H4 (cell line): ENCODE measurements at places on chromosomes 7 and 10. TPM values are rescaled to one million over a fixed set of nuclear protein-coding genes. Genes with fewer than 3 reads are reported as not detected.
A peak's percentile ranks its signal among the peaks of the same experiment; 100 is the strongest.

Gene ZNF425
- 0.88 and 1.7 TPM in 2 replicates for total RNA-seq

Gene PNLIPRP3
- total RNA-seq, result not detected in 2 replicates

Gene ADCY1
- total RNA-seq, result 1.6 and 2.3 TPM in 2 replicates

Gene NKX2-3
- total RNA-seq, result not detected in 2 replicates

Gene ADCYAP1R1
- 0.17 and 0.27 TPM in 2 replicates for total RNA-seq

Gene CLCN1
- total RNA-seq, result not detected in 2 replicates

Gene CTAGE4
- 0.15 and 0.16 TPM in 2 replicates for total RNA-seq

Gene CYP3A4
- total RNA-seq, result not detected in 2 replicates

Gene OR6V1
- total RNA-seq, result not detected in 2 replicates

GRCh38 chr7:3011211-3011852 lies 32.3 kb downstream of the CARD11 start:
- no peak for DNase-seq

DNA sequence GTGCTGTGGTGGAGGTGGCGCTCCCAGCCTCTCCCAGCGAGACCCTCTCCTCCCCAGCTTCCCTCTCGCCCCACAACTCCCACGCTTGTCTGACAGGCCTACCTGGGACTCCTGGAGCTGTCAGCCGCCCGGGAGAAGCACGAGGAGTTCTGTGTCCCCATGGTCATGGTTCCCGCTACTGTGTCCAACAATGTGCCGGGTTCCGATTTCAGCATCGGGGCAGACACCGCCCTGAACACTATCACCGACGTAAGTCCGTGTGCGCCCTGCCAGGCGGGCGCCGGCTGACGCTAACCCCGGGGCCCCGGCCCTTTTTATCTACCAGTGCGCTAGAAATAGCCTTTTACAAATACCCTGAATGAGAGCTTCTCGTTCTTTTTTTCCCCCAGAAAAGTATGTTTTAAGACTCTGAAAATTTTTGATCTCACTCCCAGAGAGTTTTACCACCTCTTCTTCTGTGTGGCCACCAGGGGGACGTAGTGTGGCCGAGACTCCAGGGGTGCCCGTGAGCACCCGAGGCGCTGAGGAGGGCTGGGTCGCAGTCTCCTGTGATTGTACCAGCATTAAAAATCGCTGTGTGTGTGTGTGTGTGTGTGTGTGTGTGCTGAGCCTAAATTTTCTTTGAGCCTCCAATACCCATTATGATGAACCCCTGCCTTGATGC lies 52.6 kb downstream of the PFKP start:
- DNase-seq, result no peak

- no peak for DNase-seq
Observed at GRCh38 chr7:43495572-43495971, 87.3 kb upstream of the STK17A start.

- no peak for DNase-seq
Observed at GRCh38 chr7:1545417-1546246, 10.4 kb downstream of the TMEM184A start.

GRCh38 chr10:103929381-103929921 lies 11.5 kb upstream of the STN1 start:
- DNase-seq, result no peak

DNA sequence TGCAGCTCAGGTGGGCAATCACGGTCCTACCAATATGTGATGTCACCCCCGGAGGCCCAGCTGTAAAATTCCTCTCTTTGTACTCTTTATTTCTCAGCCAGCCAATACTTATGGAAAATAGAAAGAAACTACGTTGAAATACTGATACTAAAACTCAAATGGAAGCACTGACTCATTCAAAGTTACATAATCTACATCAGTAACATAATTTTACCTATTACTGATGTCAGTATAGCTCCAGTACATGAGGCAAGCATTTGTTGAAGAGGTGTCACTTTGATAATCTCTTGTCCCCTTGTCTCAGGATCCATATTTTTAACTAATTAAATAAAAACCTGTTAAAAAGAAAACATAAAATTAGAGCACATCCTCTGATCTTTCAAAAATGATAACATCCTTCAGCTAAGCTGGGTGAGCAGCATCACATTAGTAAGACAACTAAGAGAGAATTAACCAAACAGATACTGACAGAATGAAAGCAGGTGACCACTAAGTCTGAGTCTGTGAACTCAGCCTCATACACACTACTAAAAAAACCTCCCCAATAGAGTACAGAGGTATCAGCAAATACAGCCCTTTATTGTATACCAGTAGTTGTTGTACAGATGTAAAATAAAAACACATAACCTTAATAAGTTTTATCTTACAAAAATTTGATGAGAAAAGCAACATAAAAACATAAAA lies 17.6 kb downstream of the SLC25A40 start:
- DNase-seq, result no peak

- DNase-seq, result peak; percentile 34
Observed at GRCh38 chr10:101889256-101890210, 45.9 kb upstream of the KCNIP2 start.

DNA sequence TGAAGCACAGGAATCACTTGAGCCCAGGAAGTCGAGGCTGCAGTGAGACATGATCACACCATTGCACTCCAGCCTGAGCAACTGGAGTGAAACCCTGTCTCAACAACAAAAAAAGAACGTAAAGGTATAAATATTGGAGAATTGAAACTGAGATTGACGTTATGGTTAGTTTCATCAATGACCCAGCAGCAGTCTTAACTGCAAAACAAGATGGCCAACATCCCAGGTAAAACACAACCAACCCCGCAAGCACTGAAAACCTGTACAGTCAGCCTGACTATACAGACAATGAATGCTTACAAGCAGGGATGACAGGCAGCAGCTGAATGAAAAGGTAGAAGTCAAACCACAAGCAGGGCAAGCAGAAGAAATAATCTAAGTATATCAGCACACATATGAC lies 34.7 kb downstream of the WAPL start:
- no peak for DNase-seq

- DNase-seq, result no peak
Observed at GRCh38 chr10:122294511-122295450, 23.7 kb downstream of the BTBD16 start.

DNA sequence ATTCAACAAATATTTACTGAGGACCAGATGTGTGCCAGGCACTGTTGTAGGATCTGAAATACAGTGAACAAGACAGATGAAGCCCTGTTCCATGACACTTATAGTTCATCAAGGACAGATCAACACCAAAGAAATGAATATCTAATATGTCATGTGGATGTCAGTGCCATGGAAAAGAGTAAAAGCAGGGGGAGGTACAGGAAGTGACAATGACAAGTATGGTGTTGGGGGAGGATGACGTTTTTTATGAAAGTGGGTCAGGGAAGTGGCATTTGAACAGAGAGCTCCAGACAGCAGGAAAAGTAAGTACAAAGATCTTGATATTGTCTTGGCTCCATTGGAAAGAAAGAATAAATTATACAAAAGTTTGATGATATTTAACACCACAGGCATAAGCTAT lies 7.0 kb upstream of the SFMBT2 start:
- DNase-seq, result no peak

GRCh38 chr10:63240807-63241206 lies 107.7 kb downstream of the NRBF2 start:
- no peak for DNase-seq

DNA sequence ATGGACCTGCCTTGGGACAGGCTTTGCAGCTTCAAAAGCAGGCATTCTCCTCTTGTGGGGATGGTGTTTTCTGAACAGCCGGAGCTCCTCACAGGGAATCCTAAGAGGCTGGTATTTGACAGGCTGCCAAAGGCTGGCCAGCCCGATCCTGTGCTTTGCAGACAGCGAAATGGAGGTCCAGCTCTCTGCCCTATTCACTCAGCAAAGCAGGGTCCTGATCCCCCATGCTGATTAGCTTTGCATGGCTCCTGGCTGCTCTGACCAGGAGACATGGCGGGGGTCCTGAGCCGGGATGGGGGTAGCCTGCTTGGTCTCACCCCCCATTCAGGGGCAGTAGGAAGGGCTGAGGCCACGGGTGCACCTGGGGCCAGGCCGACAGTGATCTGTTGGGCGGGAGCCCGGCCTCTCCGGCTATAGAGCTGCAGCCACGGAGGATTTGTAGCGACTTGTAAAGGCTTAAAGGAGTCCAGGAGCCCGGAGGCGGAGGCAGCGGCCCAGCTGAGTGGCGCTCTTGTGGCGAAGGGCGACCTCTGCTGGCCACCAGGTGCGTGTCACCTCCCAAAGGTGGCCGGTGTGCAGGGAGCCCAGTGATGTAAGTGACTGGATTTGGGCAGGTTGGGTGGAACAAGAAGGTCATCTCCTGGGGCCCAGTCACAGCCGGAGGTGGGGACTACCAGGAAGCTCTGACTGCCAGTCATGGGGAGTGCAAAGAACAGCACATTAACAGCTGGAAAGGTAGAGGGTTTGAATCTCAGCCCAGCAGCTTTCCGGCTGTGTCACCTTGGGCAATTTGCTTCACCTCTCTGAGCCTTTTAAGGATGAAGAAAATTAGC lies 126.5 kb downstream of the ZMIZ1 start:
- peak; percentile 79 for DNase-seq

DNA sequence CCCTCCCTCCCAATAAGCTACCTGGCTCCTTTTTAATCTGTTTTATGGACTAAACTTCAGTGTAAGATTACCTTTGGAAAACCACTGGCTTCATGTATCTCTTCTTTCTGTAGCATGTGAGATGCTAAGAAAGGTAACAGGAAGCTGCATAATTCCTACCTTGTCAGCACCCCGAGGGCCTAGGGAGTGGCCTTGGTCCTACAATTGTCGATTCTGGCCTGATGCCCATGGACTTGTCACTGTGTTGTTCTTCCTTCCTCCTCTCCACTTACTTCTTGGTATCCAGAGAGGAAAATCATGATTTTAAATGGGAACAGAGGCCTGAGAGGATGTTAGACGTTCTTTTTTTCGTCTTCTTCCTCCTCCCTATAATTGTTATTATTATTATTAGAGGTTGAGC lies 42.9 kb upstream of the PDZD8 start:
- no peak for DNase-seq

- no peak for DNase-seq
Observed at GRCh38 chr7:13933091-13933490, 56.4 kb downstream of the ETV1 start.
